BE2C (cell line): ENCODE measurements at places on chromosomes 5 and 9.
A peak's percentile ranks its signal among the peaks of the same experiment; 100 is the strongest.

DNA sequence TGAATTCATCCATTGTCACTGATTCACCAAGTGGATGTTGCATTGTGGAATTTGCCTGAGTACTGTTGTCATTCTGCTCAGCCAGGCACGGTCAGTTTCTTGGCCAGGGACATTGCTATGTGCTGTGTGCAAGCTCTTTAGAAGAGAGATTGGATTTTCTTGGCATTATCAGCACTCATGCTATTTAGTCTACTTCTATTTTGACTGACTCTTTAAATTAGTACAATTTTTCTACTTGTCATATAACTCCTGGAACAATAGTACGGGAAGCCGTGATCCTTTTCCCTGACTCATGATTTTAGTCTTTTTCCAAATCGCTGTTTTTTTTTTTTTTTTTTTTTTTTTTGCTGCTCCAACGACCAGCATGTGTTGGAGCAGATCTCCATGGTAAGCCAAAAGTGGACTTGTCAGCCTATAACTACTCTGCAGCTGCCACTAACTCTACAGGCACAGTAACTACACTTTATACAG lies 129.7 kb downstream of the CDC42SE2 start:
- DNase-seq, result no peak

GRCh38 chr9:37693260-37693659 lies 42.5 kb downstream of the FRMPD1 start:
- DNase-seq, result no peak

- no peak for DNase-seq
These were observed 82.6 kb downstream of the WNK2 start for GRCh38 chr9:93266521-93267001.

GRCh38 chr5:159409801-159410200 lies 79.5 kb upstream of the IL12B start:
- no peak for DNase-seq

DNA sequence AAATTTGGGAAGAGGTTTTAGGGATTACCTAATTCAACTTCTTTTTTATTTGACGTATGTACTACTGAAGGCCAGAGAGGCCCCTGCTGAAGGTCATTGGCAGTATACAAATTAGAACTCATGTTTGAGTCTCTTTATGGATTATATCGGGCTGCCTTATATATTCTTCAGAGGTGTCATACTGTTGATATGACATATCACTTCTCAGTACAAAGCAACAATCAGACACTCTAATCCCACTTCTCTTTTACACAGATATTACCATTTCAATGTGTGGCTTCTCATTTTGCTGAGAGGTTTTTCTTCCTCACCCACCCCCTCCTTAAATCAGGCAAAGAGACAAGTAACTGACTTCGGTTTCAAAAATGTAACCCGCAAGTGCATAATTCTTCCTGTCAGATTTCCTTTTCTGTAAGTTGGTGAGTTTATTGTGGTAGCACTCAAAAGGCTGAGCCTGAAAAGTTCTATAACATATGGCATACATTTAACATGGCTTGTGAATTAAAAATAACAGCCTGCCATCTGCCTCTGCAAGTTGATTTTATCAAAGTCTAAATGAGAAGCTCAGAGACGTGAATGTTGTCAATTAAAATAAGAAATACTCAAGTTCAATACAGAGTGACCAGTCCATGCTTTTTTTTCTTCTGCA lies 163.6 kb upstream of the RORB start:
- DNase-seq, result no peak

GRCh38 chr5:120413686-120414085 lies 50.4 kb upstream of the PRR16 start:
- DNase-seq, result no peak

DNA sequence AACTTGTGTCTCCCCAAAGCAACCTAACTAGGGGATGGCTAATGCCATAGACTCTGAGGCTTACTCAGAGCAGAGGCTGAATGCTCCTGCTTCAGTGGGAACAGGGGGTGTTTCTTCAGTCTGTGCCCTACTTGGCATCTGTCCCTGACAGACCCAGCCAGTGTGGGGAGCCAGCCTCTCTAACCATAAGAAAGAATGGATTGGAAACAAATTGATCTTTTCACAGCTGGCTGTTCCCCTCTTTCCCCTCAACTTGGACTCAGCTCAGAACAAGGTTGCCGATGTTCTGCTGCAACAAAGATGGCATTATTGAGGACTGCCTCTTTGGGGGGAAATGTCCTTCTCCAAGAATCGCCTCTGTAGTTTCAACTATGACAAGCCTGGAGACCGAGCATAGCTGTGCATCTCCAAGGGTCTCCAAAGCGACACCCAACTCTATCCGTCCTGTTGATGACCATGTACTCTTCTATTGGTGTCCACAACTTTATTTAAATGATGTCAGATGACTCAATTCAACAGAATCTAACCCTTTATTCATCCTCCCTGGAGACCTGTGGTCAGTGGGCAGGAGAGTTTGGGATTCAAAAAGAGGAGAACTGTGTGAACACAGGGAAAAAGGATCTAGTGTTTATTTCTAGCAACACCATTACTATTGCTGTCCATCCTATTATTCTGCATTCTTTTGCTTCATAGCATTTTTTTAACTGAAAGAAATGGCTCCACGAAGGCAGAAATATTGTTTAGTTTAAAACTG lies 24.7 kb upstream of the TNC start:
- DNase-seq, result no peak

GRCh38 chr5:120866997-120867396 lies 402.9 kb downstream of the PRR16 start:
- DNase-seq, result no peak

- no peak for DNase-seq
These were observed 3.0 kb downstream of the LECT2 start for GRCh38 chr5:135951807-135952206.

- no peak for DNase-seq
These were observed 6.8 kb upstream of the WDR41 start for GRCh38 chr5:77498952-77499351.

DNA sequence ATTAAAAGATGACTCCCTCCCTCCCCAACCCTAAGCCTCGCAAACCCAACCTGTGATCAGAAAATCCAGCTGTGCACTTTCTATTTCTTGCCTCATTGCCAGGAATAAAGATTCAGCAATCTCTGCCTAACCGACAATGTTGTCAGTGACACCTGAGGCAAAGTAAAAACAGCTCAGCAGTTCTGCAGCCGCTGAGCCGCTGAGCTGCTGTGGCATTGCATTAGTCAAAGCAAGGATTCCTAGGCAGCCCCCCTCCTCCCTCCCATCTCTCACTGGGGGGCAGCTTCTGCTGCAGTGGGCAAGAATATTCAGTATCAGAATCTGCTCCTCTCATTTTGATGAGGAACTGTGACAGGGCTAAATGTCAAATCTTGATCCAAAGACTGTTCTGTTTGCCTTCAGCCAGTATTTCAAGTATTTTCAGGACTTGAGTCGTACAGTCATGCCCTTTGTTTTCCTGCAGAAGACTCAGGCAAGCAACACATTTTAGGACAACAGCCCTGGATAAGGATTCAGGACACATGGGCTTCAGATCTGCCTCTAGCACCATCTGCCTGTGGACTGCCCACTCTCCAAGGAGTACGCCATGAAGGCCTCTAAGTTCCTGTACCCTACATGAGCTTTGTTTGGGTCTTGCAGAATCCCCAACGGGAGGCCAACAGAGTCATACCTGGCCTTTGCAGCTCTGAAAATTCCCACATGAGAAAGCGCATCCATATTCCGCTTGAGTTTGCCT lies 41.1 kb upstream of the DAP start:
- DNase-seq, result no peak

- no peak for DNase-seq
These were observed 85.8 kb upstream of the ALDH1A1 start for GRCh38 chr9:73038613-73039012.

DNA sequence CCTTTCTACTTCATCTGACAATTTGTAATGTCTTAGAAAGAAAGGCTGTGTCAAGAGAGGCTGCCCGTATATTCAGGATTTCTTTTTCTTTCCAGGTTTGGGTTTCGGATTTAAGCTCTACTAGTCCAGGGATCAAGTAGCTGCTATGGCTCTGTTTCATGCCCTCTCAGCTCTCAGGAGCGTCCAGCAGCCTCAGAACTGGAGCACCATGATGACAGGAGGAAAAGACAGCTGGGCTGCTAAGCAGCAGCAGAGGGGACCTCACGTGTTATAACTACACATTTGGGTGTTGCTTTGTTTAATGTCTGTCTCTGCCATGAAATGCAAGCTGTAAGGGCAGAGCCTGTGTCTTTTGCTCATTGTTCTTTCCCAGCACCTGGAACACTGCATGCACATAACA lies 28.5 kb downstream of the TBC1D2 start:
- DNase-seq, result no peak

DNA sequence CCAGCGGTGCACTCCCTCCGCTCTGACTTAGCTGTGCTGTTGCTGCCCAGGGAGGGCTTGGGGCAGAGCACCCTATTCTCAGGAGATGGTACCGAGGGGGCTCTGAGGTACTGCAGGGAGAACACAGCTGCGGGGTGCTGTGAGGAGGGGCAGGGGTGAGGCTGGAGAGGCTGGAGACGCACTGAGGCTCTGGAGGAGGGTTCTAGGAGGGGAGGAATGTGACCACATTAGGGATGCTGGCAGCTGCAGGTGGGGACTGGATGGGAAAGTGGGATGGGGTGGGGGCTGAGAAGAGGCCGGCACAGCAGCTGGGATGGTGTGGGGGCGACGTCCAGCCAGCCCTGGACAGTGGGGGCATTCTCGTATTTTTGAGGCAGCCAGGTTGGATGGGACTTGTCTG lies 20.9 kb downstream of the NCS1 start:
- peak; percentile 21 for DNase-seq

- no peak for DNase-seq
These were observed 22.1 kb downstream of the GFPT2 start for GRCh38 chr5:180330810-180331646.

GRCh38 chr9:125966959-125967711 lies 220.0 kb downstream of the PBX3 start:
- DNase-seq, result peak; percentile 55

DNA sequence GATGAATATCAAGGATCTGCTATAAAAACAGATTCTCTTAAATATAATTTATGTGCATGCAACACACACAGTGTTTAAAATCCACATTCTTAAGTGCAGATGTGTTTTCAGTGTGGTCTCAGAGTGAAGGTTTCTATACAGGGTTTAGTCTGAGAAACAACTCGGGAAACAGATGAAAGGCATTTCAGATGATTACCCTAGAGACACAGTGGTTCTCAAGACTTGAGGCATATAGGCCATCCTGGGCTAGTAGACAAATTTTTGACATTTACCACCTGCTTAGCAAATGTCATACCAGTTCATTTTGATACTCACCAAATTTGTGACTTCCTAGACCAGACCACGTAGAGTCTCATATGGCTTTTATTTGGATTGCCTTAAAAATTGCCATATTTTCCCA lies 216.5 kb downstream of the ARL15 start:
- DNase-seq, result no peak

DNA sequence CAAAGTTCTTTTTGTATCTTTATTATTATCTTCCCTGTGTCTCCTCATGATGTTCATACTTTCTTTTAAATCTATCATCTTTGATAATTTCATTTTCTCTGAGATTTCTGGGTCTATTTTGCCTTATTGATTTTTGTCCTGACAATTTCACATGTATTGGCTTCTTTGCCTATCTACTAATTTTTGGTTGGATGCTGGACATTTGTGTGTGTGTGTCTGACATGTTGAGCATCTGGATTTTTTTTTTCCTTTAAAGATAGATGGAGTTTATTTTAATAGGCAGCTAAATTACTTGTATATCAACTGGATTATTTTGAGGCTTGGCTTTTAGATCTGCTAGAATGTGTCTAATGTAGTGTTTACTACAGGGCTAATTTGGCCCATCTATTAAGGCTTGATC lies 178.0 kb upstream of the MOCS2 start:
- no peak for DNase-seq

DNA sequence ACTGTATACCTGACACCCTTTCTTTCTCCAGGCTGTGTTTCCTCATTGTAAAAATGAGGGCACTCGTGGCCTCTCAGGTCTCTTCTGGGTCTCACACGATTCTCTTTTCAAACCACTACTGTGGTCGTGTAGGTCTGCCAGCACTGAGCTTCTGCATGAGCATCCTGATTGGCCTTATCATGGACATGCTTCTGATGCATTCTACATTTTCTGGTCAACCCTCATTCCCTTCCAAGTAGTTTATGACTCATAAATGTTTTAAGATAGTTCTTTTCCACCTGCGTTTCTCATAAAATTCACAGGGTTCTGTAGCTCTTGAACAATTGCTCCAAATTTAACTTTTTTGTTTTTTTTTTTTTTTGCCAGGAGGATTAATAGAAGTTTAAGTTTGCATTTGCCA lies 294.8 kb downstream of the KCTD16 start:
- DNase-seq, result no peak

- no peak for DNase-seq
These were observed 144.8 kb downstream of the BRINP1 start for GRCh38 chr9:119224431-119224830.

- DNase-seq, result no peak
These were observed 25.5 kb downstream of the DAB2IP start for GRCh38 chr9:121676926-121677325.

GRCh38 chr9:135951889-135952663 lies 9.1 kb downstream of the UBAC1 start:
- DNase-seq, result peak; percentile 64

DNA sequence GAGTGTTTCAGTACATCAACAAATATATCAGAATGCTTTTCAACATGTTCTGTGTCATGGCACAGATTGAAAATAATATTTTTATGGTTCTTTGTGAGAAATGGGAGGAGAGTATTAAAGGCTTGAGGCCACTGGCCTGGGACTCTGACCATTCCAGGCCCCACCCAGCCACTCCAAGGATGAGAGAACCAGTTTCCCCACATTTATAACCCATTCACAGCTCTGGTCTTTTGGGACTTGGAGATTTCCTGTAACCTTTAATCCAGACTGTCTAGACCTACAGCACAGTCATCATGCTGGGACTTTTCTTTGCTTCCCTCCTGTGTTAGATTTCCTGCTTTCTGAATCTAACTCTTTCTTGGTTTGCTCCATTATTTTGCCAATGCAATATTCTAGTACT lies 389.6 kb downstream of the KIAA0825 start:
- DNase-seq, result no peak

GRCh38 chr5:85896514-85896913 lies 721.2 kb upstream of the COX7C start:
- DNase-seq, result no peak

- DNase-seq, result no peak
These were observed 838.3 kb downstream of the PTPRD start for GRCh38 chr9:9774471-9774870.

- peak; percentile 83 for DNase-seq
These were observed 23.5 kb upstream of the ASS1 start for GRCh38 chr9:130421154-130421801.

GRCh38 chr9:21465859-21466518 lies 16.1 kb downstream of the IFNE start:
- no peak for DNase-seq

DNA sequence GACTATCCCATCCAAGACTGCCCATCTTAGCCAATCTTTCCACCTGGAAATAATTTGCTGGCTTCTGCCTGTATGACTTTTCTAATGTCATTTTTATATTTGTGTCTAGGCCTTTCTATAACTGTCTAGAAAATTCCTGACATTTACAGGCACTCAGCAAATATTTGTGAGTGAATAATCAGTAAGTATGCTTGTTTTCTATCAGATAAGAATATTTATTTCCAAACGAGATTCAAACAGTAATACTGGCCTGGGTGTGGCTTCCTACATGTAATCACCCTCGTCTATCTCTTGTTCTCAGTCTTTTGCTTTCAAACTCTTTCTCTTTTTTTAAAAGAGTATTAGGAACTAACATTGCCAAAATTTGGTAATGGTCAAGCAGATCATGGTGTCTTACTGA lies 466.2 kb downstream of the RAB3C start:
- DNase-seq, result no peak

GRCh38 chr9:92637886-92638620 lies 31.9 kb downstream of the IPPK start:
- DNase-seq, result no peak

- DNase-seq, result no peak
These were observed 30.8 kb downstream of the MTAP start for GRCh38 chr9:21833090-21833801.
